GOT3 (cell line): ENCODE measurements at places on chromosomes 16 and 17.

GRCh38 chr17:16364625-16365024 is 11.4 kb upstream of the CENPV start:
- no peak for DNase-seq

DNA sequence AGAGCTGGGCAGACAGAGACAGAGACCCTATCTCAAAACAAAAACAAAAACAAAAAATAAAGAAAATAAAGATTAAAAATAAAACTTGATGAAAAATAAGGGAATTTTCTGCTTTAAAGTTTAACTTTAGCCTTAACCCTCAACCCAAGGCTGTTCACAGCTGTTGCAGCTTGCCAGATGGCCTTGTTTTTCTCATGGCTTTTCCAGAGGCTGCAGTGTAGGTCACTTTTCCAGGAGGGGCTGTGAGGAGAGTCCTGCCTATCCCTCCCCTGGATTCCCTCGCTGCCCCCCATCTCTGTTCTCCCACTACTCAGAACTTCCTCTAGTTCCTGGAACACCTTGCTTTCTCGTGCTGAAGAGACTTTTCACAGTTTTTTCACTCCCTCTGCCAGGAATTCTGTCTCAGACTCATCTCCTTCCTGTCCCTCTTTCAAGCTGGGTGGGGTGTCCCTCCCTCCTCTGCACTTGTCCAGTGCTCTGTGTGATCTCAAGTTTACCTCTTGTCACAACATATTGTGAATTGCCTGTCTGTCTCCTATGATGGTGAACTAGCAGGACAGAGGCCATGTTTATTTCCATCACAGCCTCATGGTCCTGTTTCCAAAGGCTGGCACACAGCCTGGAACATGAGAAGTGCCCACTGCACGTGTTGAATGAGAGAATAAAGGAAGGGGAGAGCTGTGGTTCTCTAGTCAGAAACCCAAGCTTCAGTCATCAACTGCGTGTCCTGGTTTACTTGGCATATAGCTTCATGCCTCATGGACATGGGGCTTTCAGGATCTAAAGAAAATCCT is 69.9 kb upstream of the MSI2 start:
- DNase-seq: no peak

DNA sequence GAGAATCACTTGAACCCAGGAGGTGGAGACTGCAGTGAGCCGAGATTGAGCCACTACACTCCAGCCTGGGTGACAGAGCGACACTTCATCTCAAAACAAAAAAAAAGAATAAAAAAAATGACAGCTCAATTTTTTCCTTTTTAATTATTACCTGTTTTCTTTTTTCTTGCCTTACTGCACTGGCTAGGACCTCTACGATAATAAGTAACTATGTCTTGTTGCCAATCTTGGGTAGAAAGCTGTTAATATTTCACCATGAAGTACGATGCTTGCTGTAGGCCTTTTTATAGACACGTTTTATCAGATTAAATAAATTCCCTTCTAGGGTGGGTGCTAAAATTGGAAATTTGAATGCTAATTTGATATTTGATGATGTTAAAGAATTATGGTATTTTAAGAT is 82.8 kb downstream of the GLG1 start:
- DNase-seq: no peak

DNA sequence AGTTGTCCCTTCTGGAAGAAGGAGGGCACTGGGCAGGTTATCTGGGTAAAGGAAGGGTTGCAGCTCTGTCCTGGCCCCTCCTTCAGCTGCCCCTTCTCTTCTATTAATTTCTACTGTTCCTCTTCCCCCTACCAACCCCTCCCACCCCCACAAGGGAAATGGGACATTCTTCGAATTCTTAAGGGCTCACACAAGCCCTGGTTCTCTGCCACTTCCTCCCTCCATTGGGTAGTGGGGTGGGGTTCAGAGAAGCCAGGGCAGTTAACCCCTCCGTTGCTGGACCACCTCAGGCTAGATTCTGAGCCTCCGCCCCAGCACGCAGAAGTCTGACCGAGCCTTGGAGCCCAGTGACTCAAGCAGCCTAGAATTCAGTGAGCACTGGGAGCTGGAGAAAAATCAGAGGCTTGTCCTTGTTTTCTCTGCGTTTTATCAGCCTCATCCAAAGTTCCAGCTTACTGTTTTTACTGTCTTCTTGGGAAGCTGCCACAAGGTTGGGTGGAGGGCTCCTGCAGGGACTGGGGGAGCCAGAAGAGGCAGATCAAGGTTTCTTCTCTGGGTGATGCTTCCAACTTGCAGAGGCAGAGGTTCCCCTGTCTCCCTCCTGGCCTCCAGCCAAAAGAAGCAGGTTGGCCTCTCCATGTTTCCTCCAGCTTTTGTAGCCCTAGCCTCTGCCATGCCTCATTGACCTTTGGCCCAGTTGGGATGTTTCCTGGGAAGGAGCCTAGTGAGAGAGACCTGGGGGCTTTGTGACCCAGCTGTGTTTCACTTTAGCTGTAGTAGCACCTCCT is 10.2 kb downstream of the LASP1 start:
- DNase-seq: no peak

DNA sequence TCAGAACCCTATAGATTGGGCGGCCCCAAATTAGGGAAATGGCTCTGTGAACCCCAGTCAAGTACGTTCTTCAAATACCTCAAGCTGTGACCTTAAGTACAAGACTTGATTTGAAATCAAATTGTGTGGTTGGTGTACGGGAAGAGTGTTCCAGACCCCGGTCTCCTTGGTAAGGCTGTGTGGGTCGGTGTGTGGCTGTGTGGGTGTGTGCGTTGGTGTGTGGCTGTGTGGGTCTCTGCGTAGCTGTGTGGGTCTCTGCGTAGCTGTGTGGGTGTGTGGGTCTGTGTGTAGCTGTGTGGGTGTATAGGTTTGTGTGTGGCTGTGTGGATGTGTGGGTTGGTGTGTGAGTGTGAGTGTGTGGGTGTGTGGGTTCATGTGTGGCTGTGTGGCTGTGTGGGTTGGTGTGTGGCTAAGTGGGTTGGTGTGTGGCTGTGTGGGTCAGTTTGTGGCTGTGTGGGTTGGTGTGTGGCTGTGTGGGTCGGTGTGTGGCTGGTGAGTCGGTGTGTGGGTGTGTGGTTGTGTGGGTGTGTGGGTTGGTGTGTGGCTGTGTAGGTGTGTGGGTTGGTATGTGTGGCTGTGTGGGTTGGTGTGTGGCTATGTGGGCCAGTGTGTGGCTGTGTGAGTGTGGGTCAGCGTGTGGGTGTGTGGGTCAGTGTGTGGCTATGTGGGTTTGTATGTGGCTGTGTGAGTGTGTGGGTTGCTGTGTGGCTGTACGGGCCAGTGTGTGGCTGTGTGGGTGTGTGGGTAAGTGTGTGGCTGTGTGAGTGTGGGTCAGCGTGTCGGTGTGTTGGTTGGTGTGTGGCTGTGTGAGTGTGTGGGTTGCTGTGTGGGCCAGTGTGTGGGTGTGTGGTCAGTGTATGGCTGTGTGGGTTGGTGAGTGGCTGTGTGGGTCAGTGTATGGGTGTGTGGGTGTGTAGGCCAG is 238.7 kb upstream of the ZFHX3 start:
- no peak for DNase-seq

DNA sequence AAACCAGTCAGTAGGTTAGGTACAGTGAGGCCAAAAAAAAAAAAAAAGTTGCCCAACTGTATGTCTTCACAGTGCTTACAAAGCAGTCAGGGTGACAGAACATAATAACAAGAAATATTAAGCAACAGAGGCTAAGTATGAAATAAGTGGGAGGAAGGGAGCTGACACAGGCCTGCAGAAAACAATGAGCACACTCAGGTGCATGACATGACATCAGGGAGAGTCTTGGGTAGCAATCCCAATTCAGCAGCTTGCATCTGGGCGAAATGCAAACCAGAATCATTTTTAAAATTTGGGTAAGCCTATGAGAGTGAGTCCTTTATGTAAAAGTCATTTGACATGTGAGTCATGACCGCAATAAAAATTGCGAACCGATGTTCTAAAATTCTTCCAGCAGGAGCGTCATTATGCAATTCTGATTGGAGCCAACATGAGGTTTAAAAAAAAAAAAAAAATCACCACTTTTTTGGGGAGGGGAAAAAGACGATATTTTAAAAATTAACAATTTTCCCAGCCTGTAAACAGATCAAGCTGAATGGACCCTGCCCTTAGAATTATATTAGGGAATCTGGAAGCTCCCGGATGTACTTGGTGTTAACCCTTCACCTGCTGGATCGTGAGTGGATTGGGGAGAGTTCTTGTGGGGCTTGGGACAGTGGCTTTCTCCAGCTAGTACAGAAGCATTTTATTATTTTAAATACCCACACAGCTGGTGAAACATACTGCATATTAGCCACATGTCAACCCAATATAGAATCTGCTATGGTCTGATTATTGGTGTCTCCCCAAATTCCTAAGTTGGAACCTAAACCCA is 127.9 kb downstream of the NPIPB5 start:
- no peak for DNase-seq

DNA sequence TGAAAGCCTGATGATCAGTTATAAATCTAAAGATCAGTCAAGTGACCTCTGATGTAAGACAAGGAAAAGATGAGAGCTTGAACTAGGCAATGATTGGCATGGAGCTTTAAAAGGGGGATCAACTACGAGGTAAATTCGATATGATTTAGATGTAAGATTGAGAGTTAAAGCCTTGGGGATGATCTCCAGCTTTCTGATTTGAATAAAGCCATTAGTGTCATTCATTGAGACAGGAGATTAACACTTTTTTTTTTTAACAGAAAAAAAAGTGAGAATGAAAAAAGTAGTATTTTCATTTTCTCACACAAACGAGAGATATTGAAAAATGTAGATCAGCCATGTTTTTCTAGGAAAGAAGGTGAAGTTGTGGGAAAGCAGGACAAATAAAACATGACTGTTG is 225.4 kb downstream of the CNTNAP4 start:
- DNase-seq: no peak

DNA sequence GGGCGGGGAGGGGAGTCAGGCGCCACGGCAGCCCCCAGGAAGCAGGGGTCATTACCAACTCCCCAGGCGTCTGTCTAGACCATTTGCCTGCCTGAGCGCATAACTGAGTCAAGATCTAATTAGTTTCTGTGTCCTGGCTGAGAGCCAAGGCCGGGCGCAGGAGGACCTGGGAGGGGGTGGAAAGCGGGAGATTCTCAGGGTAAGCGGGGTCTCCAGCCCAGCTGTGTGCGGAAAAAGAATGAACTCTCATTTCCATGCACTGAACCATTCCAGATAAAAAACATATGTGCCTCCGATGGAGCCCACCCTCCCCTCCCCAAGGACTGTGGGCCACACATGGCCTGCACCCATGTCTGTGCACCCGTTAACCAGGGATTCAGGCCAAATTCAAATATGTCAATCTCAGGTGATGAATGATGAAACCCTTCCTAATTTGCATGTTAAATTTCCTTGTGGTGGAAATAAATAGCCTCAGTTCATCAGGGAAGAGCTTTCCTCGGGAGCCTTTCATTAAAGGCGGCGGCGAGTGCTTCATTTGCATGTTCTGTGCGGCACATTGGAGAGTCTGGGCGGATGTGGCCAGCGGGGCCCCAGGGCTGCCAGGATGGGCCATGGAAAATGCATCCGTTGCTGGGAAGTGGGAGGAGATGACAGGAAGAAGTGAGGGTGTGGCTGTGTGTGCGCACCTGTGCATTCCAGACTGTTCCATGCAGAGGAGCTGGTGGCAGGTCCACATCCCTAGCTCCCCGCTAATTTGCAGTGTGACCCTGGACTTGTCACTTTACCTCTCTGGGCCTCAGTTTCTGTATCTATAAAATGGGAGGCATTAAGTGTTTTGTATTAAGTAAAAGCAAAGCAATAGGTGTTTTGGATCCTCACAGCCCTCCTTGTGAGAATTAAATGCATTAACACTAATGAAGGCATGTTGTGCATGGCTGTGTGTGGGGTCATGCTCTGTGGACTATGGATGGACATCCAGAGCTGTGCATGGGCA is 151.1 kb downstream of the SDK2 start:
- no peak for DNase-seq

GRCh38 chr17:18246880-18247612 is 11.5 kb downstream of the FLII start:
- no peak for DNase-seq

GRCh38 chr17:15998031-15998562 is 1.4 kb downstream of the ZSWIM7 start:
- no peak for DNase-seq

- no peak for DNase-seq
Measured at GRCh38 chr16:79121906-79122305, 478.6 kb downstream of the MAF start.

- DNase-seq: no peak
Measured at GRCh38 chr17:4148611-4149308, 5.8 kb downstream of the CYB5D2 start.

DNA sequence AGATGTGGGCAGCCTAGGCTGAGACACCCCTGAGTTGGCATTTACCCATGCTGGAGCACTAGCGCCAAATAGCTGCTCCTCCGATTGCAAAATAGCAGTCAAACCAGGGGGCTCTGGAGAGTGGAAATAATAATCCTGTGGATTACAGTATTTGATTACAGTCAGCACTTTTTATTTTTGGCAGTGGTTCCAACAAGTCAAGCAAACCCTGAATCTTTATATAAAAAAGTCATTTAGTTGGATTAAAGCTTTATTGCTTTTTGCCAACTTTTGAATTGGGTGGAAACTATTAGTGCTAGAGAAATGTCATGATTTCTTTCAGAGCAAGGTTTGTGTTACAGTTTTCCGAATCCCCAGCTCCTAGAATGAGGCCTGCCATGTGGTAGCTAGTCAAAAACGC is 99.3 kb upstream of the FAM20A start:
- DNase-seq: no peak

GRCh38 chr17:75412455-75413317 is 7.2 kb upstream of the GRB2 start:
- no peak for DNase-seq

DNA sequence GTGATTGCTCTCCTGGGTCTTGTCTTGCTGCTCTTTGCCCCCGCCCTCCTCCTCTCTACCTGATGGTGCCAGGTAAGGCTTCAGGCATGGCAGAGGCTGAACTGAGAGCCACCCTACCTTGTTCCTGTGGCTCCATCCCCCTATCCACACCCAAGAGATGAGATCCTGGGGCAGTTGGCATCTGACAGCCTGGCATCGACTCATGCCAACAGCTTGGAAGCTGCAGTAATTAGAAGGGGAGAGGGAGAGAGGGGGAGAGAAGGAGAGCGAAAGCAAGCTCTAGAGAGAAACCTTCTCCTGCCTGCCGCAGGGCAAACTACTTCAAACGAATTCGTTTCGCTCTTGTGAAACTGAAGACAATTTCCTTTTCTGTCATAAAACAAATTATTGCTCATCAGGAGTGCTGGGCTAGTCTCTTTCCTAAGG is 13.8 kb upstream of the SP6 start:
- no peak for DNase-seq

DNA sequence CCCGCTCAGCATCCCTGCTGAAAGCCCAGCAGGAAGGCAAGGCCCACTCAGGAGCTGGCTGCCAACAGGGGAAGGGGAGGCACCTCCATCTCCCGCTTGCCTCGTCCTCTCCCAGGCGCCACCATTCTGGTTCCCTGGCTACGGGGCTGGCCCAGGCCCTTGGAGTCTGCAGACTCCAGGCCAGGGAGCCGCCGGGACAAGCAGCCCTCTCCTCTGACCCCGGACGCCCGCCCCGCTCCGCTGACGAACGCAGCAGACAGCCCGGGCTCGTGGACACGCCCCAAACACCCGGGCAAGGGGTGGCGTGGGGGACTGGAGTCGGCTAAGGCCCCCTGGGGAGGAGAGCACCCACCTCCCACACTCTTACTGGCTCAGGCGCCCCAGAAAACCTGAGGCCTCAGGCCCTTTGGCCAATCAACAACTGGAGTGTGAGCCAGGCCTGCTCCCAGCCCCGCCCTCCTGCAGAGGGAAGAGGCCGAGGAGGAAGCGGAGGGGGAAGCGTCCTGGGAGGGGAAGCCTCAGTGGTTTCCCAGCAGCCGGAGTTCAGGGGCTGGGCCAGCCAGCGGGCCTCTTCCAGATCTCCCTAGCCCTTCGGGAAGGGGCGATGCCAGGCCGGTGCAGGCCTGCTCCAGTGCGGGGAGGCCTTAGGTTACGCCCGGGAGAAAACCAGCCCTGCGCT is 4.2 kb downstream of the MNT start:
- peak; percentile 70 for DNase-seq
